ENCODE measurements at places on chromosomes 6 and 20.

GRCh38 chr20:58174708-58175280, 53.7 kb downstream of the ANKRD60 start:
- DNase-seq: no peak

GRCh38 chr6:2127484-2127911, 117.9 kb downstream of the GMDS start:
- DNase-seq: no peak

- no peak for DNase-seq
Observed at GRCh38 chr6:99349171-99350141, at the start of gene FAXC. TSS of gene FAXC (minus strand) at chr6:99349674. CDS start at chr6:99349372, 302 bp downstream.

GRCh38 chr20:60113771-60114170, 155.5 kb downstream of the CDH26 start:
- no peak for DNase-seq

DNA sequence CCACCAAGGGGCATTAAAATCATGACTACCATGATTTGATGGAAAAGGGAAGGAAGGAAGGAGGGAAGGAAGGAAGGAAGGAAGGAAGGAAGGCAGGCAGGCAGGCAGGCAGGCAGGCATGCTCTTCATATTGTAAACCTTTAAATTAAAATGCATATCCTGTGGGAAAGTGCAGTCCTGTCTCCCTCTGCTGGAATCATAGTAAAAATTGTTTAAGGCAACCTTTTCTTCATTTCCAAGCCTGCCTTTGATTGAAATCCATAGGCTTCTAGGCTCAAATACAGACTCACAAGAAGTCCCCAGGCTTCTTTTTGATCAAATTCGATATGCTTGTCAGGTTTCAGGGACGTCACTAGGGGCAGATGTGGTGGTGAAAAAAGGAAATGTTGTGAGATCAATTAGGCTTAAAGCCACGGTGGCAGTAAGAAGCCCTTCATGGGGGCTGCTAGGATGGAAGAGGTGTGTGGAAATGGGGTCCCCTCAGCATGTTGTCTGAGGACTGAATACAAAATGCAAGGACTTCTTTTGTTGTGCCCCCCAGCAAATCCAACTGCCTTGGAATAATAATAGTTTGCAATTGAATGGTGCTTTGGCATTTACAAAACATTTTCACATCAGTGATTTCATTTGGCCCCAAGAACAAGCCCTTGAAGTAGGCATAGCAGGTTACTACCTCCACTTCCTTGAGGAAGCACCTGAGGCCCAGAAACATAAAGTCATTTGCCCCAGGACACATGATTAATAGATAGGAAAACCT, 25.6 kb upstream of the GABRR1 start:
- DNase-seq: peak; percentile 26

DNA sequence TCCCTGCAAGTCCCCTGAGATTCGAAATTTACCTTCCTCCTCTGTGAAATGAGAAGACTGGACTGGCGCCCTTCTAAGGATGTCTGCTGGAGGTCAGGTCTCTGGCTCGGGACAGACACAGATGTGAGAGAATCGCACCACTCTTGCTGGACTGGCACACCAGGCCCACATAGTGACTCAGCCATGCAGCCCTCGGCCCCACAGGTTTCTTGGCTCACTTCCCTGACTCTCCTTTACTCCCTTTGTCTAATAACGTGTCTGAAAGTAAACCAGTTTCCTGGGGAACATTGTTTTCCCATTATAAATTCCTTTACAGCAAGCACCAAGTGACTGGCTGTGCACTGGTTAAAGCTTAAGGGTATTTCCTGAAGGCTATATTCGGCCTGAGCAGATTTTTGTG, 106.7 kb upstream of the PLEKHG1 start:
- DNase-seq: no peak

DNA sequence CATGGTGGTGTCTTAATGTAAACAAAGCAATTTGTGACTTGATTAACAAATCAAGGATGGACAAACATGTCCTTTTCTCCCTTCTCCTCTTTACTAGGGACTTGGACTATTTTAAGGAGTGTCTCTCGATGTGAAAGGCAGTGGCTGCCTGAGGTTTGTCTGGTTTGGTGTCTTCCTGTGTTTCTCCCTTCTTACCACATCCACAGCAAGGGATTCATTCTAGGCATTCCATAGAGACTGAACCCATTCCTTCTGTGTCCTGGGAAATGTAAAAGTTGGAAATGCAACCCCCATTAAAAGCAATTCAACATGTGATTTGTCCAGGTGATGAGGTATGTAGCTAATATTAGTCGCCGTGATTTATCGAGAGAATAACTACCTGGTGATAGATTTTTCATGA, 15.9 kb downstream of the NRN1 start:
- DNase-seq: no peak

DNA sequence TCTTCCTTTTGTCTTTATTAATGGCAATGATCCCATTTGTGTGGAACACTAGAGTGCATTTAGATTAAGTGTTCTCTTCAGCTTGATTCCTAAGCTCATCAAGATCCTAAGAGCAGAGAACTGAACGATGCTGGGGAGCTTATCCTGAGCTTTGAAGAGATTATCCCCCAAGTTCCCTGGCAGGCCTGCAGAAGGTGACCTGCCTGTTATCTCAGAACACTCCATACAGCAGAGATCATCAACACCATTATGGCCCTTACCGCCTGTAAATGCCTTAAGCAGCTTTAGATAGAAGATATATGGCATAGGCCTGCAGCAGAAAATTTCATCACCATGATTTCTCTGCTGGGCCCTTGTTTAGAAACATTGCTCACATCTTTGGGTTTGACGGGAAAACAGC, 779.9 kb upstream of the MAP3K7 start:
- DNase-seq: no peak

DNA sequence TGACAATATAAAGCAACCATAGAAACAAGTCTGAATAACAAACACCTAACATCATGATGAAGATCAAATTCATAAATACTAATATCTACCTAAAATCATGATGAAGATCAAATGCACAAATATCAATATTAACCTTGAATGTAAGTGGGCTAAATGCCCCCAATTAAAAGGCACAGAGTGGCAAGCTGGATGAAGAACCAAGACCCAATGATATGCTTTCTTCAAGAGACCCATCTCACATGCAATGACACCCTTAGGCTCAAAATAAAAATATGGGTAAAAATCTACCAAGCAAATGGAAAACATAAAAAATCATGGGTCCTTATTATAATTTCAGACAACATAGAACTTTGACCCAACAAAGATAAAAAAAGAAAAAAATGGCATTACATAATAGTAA, 578.5 kb upstream of the PTCHD4 start:
- no peak for DNase-seq

DNA sequence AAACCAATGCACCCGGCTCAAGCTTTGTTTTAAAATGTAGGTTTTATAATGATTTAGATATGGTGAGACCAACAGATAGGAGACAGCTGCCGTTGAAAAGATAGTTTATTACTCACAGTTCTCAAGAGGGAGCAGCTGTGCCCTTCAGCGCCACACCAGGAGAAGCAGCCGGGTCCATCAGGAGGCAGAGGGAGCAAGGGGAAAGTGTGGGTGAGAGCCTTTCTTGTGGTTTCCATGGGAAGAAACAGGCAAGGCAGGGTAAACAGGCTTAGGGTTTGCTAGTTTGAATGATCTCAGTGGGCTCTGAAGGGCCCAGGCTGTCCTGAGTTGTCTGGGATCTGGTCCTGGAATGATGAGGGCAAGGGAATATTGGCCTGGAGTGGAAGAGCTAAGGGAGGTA, 117.7 kb upstream of the PLCB4 start:
- DNase-seq: no peak

- DNase-seq: no peak
Observed at GRCh38 chr6:7467007-7467897, 74.2 kb upstream of the DSP start.

DNA sequence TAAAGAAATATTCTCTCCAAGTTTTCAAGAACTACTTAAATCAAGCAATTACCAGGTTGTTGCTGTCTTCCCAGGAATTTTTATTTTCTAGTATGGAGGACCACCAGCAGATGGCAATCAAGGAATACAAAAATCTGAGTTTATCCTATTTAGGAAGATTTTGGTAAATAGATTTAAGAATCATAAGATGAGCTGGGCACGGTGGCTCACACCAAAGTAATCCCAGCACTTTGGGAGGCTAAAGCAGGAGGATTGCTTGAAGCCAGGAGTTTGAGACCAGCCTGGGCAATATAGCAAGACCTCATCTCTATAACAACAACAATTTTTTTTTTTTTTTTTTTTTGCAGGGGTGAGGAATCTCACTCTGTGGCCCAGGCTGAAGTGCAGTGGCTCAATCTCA, 19.3 kb upstream of the SEC63 start:
- DNase-seq: no peak

GRCh38 chr6:162485464-162485863, 242.1 kb downstream of the PRKN start:
- DNase-seq: no peak

DNA sequence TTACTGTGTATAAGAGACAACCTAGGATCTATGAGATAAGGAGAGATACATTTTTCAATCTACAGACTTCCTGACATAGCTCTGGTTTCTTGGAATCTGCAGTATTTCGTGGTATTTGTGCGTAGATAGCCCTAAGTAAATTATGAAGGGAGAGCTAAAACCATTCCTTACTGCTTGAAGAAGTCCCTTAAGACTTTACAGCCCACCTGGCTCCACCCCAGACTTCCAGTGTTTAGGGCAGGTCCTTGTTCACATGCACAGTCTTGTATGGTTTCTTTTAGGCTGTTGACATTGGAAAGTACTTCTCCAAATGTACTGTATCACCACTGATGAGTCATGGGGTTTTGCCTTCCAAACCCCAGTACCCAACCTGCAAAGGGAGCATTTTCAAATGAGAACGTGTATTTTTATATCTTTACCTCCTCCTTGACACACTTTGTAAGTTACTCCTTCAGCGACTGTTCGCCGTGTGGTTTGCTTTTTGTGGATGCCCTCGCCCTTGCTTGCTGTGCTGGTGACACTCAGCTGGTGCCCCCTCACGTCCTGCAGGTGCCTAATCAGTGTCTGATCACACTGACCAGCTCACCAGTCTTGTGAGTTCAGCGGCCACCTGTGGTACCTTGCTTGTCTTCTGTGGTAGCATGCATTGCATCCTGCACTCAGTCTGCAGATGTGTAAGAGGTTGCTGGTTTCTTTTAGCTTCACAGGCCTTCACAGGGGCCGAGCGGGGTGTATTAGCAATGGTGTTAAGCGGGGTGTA, 73.3 kb downstream of the IGF2R start:
- DNase-seq: no peak

DNA sequence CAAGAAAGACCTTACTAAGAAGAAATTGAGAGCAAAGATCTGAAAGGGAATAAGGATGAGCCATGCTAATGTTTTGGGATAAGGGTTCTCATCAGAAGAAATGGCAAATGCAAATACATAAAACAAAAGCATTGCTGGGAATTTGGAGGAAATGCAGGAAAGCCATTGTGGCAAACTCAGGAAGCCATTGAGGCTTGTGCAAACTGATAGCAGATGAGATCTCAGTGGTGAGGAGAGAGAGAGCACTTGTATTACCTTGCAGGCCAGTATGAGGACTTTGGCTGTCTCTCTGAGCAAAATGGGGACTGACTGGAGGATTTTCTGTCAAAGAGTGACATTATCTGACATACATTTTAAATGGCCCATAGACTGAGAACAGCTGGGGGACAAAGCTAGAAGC, 103.0 kb downstream of the ADGRB3 start:
- DNase-seq: no peak

GRCh38 chr20:63232235-63233060, 3.3 kb upstream of the BIRC7 start:
- no peak for DNase-seq

- no peak for DNase-seq
Observed at GRCh38 chr6:161429921-161430490, 156.1 kb upstream of the AGPAT4 start.

GRCh38 chr20:52540509-52540908, 348.9 kb upstream of the ZFP64 start:
- DNase-seq: no peak

DNA sequence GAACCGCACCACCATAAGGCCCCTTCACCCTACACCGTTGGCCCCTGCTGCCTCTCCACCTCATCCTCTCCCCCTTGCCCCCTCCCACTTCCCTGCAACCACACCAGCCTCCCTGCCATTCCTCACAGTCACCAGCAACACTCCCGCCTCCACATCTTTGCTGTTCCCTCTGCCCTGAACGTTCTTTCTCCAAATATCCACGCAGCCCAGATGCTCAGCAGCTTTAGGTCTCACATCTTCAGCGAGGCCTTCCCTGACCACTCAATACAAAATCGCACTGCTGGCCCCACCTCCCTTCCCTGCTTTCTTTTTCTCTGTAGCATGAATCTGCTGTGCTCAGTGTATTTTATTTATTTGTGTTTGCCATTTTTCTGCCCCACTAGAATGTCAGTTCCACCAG, 20.5 kb downstream of the ITPR3 start:
- DNase-seq: no peak

GRCh38 chr6:108872575-108872974, 24.4 kb downstream of the ARMC2 start:
- DNase-seq: no peak

GRCh38 chr6:125220712-125221111, 67.1 kb downstream of the TPD52L1 start:
- no peak for DNase-seq

DNA sequence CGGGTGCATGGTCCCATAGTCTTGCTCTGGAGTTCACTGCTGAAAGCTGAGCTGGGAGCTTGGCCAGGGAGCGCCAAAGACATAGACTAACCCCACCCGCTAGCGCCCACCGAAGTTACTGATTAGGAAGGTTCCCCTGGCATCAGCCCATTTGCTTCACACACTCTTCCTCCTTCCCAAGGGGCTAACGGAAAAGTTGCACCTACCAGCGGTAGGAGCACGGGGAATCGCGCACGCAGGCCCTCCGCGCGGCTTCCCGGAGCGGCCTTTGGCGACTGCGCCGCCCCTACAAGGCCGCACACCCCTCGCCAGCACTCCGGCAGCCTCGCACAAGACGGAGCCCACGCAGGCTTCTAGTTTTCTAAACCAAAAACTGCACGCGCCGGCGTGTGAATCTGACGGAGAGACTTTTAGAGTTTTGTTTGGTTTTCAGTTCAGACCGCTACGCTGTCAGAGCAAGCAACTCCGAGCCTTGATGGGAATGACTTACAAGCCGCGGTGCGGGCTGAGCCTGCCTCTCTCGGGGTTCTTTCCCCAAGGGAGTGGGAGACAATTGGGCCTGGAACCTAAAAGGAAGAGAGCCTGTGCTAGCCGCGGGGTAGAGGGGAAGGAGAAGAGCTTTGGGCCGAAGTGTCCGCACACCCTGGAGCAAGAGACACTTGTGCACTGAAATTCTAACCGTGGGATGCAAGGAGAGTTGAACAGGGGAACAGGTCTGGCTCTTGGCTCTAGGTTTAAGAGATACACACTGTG, 891 bp upstream of the POU3F2 start:
- DNase-seq: no peak

GRCh38 chr20:21618759-21619416, 86.6 kb upstream of the PAX1 start:
- DNase-seq: no peak
